ENCODE measurements at places on chromosomes 2 and 18.

GRCh38 chr2:159046966-159047365, 78.5 kb downstream of the TANC1 start:
- no peak for DNase-seq

- no peak for DNase-seq
These were observed 779.2 kb downstream of the CNTNAP5 start for GRCh38 chr2:124804014-124804940.

DNA sequence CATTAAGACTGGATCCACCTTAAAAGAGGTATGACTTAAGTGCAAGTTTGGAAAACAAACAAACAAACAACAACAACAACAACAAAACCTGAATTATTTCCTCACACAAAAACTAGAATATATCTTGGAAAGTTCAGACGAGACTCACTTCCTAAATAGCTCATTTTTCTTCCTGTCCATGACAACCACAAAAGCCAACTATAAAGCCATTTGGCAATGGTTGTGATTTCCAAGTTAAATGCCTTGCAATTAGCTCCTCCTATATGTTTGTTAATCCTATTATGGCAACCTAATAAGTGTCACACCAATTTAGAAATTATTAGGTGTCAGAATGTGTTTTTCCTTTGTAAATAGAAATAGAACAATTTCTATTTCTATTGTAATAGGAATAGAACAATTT, 91.6 kb upstream of the ARL5A start:
- DNase-seq: no peak

DNA sequence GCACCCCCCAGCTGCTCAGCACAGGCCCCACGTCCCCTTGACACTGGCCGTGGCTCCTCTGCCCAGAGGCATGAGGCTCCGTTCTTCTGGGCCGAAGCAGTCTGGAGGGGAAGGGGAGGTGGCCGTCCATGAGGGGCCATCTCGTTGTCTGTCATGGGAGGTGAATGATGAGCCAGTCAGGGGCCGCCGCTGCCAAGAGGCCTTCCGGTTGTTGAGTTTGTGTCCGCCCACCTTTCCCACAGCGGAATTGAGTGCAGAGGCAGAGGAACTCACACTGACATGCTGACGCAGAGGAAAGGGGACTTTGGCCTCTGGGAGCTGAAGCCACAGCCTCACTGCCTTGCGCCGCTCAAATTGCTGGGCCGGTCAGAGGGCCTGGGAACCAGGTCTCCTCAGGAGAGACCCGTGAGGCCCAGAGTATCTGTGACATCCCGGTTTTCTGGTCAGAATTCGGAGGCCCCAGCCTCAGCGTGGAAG, 268.4 kb downstream of the ATAD2B start:
- no peak for DNase-seq
